ENCODE measurements at places on chromosomes 6 and 20.

DNA sequence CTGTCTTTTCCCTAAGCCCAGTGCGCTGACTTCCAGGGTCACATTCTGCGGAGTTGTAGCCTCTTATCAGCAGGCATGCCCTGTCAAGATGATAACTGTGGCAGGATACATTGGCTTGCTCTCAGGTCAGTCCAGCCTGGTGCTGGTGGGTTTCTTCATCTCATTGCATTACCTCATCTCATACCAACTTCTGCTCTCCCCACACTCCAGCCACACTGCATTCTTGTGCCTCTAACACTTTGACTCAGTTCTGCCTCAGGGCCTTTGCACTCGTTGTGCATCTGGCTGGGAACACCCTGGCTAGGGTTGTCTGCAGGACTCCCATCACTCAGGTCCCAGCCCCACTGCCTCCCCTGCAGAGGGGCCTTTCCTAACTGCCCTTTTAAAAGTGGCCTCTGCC is 110.3 kb upstream of the BACH2 start:
- DNase-seq = no peak

DNA sequence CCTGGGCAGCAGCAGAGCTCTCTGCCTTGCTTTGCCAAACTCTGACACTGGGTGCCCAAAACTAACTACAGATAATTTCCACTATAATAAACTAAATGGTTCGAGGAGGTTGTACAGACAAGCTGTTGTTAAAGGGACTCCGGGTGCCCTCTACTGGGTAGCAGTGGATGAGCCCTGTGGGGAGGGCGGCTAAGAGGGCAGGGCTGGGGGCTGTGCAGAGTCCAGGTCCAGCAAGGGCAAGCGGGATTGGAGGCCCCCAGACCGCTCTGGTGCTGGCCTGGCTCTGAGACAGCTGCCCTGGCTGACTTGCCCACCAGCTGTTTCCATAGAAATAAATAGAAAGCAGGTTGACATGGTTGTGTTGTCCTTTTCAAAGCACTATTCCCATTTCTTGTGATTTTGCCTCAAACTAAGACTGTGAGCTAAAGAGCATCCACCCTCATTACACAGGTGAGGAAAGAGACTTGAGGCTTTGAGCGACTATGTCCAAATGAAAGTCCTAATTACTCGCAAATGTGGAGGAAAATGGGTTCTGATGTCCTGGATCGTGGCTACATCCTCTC is 167.6 kb upstream of the CST7 start:
- no peak for DNase-seq

- DNase-seq = no peak
Observed at GRCh38 chr20:831251-831650, 2.3 kb upstream of the FAM110A start.

GRCh38 chr20:10739566-10739965 is 65.8 kb upstream of the JAG1 start:
- DNase-seq = no peak

- no peak for DNase-seq
Observed at GRCh38 chr6:149468179-149468578, 16.6 kb downstream of the ZC3H12D start.
